ENCODE measurements at places on chromosomes 6 and 20.

DNA sequence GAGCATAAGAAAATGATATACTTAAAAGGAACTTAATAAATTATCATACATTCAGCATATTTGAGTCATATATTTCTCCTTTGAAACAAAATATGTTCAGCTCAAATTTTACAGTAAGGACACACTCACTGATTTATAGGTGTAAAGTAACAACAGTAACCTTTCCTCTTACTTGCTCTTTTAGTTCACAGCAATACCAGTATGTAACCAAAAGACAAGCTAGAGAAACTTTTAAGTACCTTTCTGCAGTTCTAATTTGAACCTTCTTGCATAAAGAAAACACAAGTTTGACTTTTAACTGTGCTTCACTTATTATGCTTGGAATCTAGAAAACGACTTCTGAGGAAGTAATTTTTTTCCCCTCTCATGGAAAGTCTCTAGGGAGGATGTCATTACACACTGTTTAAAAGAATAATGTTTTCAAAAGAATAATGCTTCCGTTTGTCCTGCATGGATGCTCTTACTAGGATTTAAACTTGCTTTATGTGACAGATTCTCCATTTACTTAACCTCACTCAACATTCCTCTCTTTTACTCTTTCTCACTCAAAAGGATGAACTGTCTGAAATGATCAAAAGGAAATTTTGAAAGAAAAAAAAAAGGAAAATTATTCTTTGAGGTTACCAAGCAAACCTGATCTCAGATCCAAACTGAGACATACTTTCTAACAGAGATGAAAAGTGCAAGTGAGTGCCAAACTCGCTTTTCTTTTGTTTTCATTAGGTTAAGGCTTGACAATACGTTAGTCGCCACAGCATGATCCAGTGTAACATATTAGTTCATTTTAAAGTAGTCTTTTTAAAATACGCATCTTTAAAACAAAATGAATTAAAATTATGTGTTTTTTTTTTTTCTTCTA is 22.4 kb upstream of the CALHM6 start:
- no peak for DNase-seq

- no peak for DNase-seq
Observed at GRCh38 chr20:47600967-47601547, 99.4 kb downstream of the NCOA3 start.

GRCh38 chr20:57426831-57427230 is 35.6 kb downstream of the RBM38 start:
- no peak for DNase-seq

GRCh38 chr20:37504404-37505096 is 16.5 kb upstream of the NNAT start:
- DNase-seq = no peak

GRCh38 chr6:36815962-36816735 is 23.1 kb downstream of the CPNE5 start:
- DNase-seq = no peak

- DNase-seq = no peak
Observed at GRCh38 chr6:165662041-165662748, 846 bp downstream of the PDE10A start.

DNA sequence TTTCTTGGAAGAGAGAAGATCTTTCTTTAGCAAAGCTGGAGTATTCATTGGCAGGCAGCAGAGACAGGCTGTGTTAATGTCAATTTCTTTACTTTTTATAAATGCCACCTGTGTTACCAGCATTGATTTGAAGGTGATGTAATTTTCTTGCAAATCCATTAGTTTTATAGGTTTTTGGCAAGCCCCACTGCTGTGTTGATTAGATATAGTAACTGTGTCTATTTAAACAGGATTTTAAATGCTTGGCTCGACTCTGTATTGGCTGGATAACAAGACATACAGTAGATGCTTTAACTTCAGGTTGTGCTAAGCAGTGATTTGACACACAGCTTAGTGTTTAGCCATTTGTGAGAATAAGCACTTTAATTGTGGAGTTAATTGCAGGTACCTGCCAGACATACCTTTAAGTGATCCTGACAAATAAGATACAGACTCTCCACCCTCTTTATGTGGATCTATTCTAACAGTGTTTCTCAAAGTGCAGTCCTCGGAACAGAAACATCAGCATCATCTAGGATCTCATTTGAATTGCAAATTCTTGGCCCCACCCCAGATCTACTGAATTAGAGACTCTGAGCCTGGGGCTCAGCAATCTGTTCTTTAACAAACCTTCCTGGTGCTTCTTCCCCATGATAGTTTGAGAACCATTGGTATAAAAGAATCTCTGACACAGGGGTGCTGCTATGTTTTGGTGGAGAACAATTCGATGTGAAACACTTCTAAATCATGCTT is 397.5 kb downstream of the HDGFL1 start:
- DNase-seq = no peak

- DNase-seq = no peak
Observed at GRCh38 chr6:34093854-34094430, 51.9 kb downstream of the GRM4 start.

- no peak for DNase-seq
Observed at GRCh38 chr20:38152621-38153221, 12.3 kb downstream of the TGM2 start.

DNA sequence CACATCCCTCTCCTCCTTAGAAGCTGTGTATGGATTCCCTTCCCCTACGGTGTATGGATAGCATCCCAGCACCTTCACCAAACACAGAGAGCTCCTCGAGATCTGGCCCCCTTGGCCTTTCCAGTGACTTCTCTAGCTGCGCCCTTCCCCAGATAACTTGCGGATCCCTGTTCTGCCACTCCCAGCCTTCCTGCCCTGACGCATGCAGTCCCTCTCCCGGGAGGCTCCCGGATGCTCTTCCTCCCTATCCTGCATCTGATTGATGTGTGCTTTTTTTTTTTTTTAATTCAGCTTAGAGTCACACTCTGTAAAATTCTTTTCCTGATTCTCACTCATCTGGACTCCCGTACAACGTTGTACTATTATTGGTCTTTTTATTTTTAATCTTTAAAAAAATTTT is 44.8 kb downstream of the GCNT2 start:
- DNase-seq = no peak

- no peak for DNase-seq
Observed at GRCh38 chr6:38599966-38600550, 39.7 kb downstream of the BTBD9 start.

DNA sequence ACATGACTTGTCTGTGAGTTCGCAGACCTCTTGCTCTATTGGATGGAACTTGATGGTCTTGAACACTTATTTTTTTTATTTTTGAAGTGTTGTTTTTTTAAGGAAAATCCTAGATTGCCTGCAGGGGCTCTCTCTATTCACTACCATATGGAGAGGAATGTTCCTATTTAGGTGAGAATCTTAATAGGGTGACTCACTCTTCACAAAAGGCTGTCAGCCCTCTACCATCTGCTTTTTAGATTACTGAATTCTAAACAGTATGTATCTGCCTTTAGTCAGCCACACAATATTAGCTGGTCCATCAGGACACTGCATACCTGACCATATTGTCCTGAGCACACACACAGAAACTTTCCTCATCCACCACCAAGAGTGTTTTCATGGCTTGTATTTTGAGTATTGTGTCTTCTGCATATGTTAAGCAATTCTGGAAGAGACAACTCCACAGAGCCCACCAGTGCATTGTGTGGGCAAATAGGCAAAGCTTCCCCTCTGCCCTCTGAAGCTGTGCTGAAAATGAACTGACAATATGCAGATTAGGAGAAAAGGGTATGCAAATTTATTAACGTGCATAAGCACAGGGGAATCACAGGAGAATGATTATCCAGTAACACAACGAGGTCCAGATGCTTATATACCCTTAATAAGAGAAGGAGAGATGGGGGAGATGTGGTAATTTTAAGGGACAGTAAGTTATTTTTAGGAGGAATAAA is 6.6 kb upstream of the BTBD9 start:
- no peak for DNase-seq

DNA sequence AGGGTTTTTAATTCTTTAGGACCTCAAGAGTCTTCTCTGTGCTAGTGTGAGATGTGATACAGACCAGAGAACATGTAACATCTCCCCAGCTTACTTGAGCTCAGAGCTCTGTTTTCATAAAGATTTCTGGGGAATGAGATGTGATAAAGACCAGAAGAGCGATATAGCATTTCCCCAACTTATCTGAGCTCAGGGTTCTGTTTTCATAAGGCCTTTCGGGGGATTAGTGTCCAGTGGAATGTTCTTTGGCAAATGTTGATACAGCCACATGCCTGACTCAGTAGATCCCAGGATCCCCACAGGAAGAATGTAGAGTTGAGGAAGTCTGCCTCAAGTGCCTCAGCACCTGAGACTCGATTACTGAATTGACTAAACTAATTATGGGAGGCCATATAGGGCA is 18.7 kb upstream of the TOP1 start:
- DNase-seq = no peak

GRCh38 chr6:17730078-17730704 is 23.5 kb upstream of the NUP153 start:
- DNase-seq = no peak

DNA sequence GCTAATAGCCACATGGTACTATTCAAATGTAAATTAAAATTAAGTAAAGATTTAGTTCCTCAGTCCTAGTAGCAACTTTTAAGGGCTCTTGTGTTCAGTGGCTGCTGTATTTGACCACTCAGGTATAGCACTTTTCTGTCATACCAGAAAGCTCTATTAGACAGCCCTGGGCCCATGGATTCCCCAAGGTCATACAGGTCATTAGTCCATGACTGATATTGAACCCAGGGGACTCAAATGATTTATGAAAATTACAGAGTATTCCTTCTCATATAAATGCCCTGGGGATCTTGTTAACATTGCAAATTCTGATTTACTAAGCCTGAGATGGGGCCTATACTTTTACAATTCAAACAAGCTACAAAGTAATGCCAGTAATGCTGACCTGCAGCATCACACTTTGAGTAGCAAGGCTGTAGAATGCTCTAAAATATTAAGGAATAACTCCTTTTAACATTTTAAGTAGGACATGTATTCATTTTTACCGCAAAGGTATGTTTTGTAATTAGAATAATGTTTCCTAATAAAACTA is 29.6 kb downstream of the RNF217 start:
- DNase-seq = no peak

DNA sequence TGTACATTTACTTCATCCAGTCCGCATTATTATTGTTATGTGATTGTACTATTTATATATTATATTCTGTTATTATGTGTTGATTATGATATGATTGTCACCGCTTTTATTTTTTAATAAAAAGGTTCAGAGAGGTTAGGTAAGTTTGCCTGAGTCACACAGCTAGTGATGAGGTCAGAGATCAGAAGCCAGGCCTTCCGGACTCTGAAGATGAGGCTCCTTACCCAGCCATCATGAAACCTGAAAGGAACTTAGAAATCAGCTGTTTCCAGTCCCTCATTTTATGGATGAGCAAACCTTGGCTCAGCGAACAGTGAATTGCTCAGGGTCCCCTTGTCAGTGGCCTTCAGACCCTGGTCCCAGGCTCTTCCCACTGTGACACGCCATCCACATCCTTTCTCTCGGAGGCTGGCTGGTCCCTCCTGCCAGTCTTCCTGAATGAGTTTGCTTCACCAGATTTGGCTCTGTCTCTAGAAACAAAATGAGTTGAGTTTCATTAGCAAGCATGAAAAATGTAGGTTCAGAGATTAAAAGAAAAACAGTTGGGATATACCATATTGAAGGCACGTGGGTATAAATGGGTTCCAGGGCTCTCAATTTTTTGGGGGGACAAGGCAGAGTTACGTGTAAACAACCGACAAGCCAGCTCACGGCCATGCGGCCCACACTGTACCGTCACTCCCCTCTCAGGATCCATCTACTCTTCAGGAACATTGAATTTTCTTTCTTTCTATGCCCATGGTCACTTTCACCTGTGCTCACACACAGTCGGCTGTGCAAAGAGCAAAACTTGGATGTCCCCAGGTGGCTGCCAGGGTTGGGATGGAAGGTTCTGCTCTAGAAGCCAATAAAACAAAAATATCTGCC is 132.9 kb downstream of the ZDHHC14 start:
- no peak for DNase-seq

- DNase-seq = no peak
Observed at GRCh38 chr6:128172752-128173682, 272.2 kb upstream of the THEMIS start.

DNA sequence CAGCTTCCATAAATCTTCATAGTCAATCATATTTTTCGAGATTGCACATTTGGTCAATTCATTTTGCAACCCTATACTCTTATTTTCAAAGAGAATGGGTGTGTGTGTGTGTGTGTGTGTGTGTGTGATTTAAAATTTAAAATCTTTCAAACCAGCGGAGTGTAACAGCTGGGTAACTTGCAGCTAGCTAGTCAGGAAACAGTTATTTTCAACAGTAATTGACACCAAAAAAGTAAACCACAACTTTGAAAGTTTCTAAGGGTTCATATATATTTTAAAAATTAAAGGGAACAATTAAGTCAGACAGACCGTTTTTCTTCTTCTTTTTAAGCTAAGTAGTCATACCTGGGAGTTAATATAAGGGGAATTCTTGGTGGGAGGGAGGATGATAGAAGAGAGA is 57.0 kb downstream of the PRR18 start:
- DNase-seq = no peak

GRCh38 chr6:137542713-137543112 is 48.5 kb upstream of the OLIG3 start:
- DNase-seq = no peak

GRCh38 chr6:156849806-156850205 is 72.6 kb downstream of the ARID1B start:
- no peak for DNase-seq

- no peak for DNase-seq
Observed at GRCh38 chr6:71579902-71580301, 291.3 kb downstream of the OGFRL1 start.

DNA sequence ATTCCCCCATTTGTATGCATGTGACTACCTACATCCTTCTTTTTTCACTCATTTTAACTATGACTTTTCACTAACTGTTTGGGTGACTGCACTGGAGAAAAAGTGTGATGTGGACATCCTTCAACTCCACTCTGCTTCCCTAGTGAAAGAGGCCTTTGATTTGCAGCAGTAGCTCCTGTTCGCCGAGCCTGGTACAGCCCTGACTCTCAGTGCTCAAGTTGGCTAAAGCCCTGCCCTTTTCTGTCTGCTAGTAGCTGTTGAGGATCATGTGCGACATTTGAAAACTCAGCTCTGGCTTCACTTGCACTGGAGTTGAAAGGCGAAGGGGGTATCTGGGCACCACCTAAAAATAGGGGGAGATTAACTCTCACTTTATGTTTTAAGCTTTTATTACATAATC is 42.1 kb downstream of the DAAM2 start:
- DNase-seq = no peak

- DNase-seq = no peak
Observed at GRCh38 chr6:87074101-87074621, 20.7 kb downstream of the CGA start.

GRCh38 chr6:37547564-37548061 is 47.9 kb upstream of the CCDC167 start:
- no peak for DNase-seq

DNA sequence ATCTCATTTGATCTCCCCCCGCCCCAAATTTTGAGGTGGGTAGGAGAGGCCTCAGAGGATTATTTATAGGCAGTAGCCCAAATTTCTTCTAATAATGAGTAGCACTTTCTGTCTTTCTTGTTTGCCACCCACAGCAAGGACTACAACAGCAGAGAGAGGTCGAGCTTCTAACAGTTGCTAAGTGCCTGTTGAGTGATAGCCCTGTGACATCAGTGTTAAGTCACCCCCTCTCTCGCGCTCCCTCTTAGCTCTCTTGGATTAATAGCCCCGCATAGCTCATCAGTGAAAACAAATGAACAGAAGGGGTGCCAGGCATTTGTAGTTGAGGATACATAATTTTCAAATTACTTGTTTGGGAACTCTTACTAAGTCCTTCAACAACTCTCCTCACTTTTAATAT is 3.5 kb downstream of the ANKRD60 start:
- no peak for DNase-seq

- no peak for DNase-seq
Observed at GRCh38 chr6:131212024-131212423, 76.8 kb downstream of the AKAP7 start.

GRCh38 chr20:10653599-10654249 is 20.1 kb downstream of the JAG1 start:
- DNase-seq = no peak

All from GOT3 (cell line).